Stimulated activated CD8-positive, alpha-beta memory T cell treated with anti-CD3 and anti-CD28 coated beads, Interleukin-7, amount 100 ng/mL, for 1 hour (primary cell): ENCODE measurements at places on chromosomes 6 and 20.

- DNase-seq, result no peak
These were observed 62.5 kb upstream of the PHACTR1 start for GRCh38 chr6:12654107-12654506.

- DNase-seq, result no peak
These were observed 7.6 kb upstream of the UST start for GRCh38 chr6:148738946-148739821.

- DNase-seq, result no peak
These were observed 31.7 kb downstream of the GFRA4 start for GRCh38 chr20:3631534-3631933.

GRCh38 chr6:44430326-44430725 is 42.8 kb downstream of the CDC5L start:
- DNase-seq, result no peak

GRCh38 chr20:33160681-33161080 is 7.3 kb upstream of the BPIFA2 start:
- DNase-seq, result no peak

GRCh38 chr6:145866456-145867396 is 52.1 kb upstream of the FBXO30 start:
- no peak for DNase-seq

DNA sequence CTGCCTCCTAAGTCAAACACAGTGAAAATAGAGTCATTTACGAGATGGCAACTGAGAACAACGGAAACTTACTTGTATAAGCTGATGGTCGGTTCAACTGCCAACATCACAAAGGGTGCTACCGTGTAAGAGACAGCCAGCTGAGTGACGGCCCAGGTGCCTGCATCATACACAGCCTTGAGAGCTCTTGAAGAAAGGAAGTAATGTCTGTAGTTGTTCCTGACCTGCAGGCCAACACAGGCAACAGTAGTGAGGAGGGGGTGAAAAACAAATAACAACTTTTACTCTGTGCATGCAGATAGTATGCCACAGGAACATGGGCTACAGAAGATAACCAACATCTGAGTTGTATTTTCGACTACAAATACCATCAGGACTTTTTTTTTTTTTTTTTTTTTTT is 102.7 kb downstream of the MBOAT1 start:
- no peak for DNase-seq

DNA sequence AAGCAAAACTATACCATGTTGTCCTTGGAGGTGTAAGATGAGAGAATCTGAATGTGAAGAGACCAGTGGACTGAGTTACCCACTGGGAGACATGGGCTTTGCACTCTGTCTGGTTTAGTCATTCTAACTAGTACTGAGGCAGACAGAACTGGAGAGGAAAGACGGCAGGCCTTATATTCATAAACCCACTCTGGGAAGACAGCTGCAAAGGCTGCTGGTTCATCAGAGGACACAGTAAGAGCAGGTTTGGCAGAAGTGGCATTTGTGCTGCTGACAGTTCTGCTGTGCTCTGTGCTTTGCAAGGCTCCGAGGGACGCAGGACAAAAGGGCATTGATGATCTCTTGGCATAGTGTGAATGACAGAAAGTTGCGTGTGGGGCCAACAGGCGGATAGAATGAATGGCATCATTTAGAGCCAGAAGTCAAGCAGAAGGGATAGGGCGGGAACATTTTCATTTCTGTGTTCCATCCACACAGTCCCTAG is 142.3 kb upstream of the TENT5A start:
- DNase-seq, result no peak

GRCh38 chr6:110067837-110068591 is 89.9 kb downstream of the GPR6 start:
- DNase-seq, result no peak

DNA sequence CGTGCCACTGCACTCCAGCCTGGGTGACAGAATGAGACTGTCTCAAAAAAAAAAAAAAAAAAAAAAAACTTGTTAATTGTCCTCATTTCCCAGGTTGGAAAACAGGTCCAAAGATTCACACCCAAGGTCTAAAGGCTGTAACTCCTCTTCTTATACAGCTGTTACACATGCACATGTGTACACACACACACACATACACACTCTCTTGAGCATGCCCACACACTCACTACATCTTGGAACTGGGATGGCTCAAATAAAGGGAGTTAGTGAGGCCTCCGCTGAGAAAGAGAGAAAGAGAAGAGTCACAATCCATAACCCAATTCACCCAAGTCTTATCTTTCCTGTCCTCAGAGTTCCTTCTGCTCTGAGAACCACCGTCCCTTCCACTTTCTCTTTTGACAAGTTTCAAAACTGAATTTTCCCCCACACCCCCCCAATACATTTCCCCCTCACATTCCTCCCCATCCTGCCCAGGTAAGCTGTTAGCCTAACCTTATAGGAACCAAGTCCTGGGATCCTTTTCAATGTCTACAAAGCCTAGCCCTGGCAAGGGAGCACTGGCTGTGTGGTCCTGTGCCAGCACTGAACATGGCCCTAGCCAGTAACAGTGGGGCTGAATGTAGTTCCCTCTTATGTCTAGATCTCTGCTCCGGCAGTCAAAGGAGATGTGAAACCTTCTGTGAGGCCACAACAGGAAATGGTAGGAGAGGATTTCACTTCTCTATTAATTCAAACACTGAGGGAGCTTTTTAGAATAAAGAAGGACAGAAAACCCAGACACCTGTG is 3.2 kb upstream of the HLA-DMB start:
- DNase-seq, result no peak

- no peak for DNase-seq
These were observed 4.2 kb downstream of the STMN3 start for GRCh38 chr20:63648895-63649589.

DNA sequence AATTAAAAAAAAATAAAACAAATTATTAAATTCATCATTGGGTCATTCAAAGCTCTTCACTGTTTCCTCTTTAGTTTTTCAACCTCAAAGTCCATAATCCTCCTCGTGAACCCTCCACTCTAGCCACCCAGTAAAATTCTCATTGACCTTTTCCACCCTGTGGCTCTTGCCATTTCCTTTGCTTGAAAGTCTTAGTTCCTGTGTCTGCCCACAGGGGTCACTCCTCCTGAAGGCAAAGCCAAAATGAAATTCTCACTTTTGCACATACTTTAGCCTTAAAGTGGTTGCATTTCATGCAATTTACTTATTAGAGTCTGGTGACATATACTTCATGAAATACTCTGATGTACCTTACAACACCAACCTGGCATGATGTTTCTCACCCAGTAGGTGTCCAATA is 263.7 kb downstream of the BMP2 start:
- DNase-seq, result no peak

GRCh38 chr20:47237715-47238114 is 118.8 kb downstream of the ZMYND8 start:
- DNase-seq, result no peak

GRCh38 chr6:3410385-3411360 is 46.2 kb downstream of the SLC22A23 start:
- peak; percentile 57 for DNase-seq

- DNase-seq, result no peak
These were observed 48.5 kb downstream of the STK4 start for GRCh38 chr20:45014671-45015415.

DNA sequence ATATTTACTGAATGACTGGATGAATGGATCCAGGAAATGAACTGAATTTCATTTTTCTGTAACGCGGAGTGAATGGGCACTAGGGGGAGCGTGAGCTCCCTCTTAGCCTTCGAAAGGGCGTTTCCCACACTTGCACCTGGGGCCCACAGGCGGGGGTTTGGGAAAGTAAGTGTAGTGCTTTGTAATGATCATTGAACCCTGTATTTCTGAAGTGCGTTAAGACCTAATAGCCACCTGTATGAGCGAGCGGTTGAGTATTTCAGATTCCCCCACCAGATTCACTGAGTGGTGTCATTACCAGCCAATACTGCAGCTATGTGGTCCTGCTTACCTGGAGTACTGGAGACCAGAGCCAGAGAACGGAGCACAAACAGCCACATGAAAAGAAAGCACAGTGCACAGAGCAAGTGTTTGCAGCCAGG is 10.5 kb downstream of the SYTL3 start:
- DNase-seq, result no peak

GRCh38 chr6:165031502-165031901 is 277.9 kb downstream of the C6orf118 start:
- no peak for DNase-seq

- DNase-seq, result no peak
These were observed 411.7 kb upstream of the SOX4 start for GRCh38 chr6:21181866-21182265.

GRCh38 chr6:4586469-4586859 is 189.7 kb upstream of the CDYL start:
- no peak for DNase-seq

DNA sequence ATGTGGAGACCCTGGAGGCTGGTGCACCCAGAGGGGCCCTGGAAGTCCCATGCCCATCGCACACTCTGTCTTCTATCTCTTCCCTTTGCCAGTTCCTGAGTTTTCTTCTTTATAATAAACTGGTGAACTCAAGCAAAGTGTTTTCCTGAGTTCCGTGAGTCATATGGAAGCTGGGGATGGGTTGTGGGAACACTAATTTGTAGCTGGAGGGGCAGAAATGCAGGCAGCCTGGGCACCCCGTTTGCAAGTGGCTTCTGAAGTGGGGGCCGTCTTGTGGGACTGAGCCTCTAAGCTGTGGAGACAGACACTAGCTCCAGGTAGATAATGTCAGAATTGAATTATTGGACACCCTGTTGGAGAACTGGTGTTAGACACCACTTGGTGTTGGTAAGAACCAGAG is 3.2 kb upstream of the PPP1R3G start:
- DNase-seq, result no peak

DNA sequence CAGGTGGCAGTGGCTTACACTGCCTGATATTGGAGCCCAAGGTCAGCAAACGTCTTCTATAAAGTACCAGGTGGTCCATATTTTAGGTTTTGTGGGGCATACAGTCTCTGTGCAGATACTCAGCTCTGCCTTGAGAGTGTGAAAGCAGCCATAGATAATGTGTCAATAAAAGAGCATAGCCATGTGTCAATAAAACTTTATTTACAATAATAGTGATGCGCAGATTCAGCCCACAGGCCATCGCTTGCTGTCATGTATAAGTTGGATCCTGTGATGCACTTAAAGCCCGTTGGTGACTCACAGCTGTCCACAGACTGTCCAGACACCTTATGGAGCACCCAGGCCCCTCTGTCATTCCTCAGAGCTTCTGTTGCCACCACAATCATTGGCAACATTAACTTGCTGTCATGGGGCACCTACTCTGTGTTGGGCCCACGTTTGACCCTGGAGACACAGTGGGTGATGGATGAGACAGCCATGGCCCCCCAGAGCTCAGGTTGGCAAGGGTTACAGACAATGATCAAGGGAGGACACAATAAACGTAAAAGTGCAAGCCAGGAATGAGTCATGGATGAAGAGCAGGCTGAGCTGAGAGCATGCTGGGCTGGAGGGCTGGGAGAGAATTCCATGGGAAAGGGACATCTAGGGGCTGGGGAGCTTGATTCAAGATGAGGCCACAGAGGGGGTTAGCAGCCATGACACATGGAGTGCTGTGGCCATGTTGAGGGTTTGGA is 173.6 kb downstream of the TAF4 start:
- DNase-seq, result no peak

DNA sequence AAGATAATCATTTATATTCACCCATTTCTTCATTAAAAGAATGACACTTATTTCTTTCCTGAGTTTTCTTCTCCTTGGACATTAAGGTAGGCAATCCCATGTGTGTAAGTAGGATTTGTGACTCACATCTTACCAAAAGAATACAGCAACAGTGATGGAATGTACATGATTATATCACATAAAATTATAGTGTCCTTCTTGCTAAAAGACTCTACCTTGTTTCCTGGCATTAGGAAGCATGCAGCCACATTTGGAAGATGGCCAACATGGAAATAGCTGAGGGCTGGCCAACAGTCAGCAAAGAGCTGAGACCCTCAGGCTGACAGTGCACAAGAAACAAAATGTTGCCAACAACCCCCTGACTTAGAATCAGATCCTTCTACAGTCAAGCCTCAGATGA is 327.9 kb upstream of the MARCKS start:
- no peak for DNase-seq

DNA sequence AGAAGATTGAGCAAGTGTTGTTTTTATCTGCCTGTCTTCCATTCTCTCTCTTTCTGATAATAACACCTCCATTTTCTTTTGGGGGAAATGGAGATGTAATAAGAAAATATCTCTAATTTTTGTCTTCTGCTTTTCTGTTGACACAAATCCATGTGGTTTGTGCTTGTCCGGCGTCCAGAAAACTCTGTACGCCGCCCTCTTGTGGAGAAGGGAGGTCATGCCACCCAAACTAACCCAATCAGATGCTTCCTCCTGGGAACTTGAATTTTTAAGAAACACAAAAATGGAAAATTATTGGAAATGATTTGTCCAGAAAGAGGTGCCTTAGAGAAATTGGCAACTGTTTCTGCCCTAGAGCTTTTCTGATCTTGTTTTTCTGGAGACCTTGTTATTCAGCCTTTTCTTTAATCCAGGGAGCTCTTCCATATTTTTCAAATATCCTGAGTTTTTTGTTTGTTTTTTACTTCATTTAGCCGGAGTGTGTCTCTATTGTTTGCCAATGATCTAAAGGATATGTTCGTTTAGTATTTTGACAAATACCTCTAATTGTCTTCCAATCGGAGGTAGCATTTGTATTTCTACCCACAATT is 17.8 kb upstream of the FNDC1 start:
- DNase-seq, result peak; percentile 4

DNA sequence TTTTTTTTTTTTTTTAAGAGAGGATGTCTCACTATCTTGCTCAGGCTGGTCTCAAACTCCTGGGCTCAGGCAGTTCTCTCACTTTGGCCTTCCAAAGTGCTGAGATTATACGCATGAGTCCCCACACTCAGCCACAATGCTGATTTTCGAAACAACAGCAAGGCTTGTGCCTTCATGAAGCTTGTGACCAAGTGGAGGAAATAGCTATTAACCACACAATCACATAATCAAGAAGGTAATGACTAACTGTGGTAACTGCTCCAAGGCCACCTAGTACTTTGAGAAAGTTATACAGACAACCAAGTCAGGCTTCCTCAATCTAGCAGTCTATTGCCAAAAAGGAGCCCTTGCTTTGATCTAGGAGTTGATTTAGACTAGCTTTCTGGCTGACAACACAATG is 46.3 kb downstream of the SOD2 start:
- no peak for DNase-seq

DNA sequence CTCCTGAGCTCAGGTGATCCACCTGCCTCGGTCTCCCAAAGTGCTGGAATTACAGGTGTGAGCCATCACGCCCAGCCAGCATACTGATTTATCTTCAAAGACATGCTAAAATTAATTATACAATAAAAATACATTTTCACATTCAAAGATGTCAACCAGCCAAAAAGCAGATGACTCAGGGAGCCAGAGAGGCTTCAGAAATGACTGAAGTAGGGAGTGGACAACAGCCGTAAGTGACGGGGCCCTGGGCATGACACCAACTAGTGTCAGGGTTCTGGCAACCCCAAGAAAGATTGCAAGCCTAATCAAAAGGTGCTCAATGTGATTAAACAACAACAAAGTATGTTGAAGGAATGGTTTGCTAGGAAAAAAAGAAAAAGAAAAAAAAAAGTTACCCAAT is 28.4 kb downstream of the GPLD1 start:
- DNase-seq, result no peak
